ENCODE measurements at places on chromosomes 4 and X.
A peak's percentile ranks its signal among the peaks of the same experiment; 100 is the strongest.

DNA sequence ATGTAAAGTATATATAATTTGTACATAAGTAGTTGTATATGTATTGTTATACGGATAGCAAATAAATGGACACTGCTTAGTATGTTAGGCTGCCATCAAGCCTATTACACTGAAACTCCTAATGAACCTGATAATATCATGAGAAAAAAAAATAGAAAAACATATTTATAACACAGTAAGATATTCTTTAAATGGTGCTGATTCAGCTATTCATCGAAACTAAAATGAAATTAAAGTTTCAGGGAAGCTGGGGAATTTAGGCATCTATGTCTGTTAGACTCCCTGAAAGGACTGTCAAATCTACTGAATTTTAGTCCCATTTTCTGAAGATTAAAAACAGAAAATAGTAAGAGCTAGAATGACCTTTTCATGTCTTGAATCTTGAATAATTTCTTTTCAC lies 647.1 kb upstream of the PABPC4L start:
- DNase-seq, result no peak

DNA sequence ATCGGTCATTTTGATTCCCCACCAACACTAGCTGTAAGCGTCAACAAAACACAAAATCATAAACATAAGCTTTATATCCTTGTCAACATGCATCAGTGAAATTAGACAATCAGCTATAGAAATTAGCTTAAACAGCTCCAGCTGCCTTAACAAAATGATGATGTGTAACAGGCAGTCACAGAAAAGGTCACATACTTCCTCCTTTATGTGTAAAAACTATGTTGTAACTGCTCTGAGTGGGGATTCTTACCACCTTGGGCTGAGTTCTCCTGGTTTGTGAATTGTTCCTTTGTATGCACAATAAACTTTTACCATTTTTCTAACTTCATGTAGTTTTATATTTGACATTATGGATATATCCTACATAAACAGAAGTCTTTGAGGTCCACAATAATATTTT lies 73.9 kb upstream of the MAP9 start:
- DNase-seq, result no peak

GRCh38 chr4:79651456-79651855 lies 243.4 kb upstream of the GK2 start:
- no peak for DNase-seq

DNA sequence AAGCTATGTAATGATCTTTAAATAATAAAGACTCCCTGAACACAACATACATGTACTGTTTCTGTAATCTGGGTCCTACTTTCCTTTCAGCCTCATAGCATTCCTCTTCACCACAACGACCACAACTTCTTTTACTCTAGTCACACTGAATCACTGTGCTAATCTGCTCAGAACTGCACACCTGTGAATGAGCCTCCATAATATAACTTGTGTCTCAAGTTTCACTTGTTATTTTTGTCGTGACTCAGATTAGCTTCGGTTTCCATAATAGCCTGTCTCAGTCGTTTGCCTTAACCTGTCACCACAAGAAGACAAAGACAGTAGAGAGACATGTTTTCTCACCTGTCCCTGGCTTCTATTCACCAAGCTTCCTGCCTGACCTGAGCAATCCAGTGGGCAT lies 61.8 kb downstream of the MAGED1 start:
- no peak for DNase-seq

- no peak for DNase-seq
Observed at GRCh38 chr4:85448906-85449890, 25.8 kb upstream of the ARHGAP24 start.

DNA sequence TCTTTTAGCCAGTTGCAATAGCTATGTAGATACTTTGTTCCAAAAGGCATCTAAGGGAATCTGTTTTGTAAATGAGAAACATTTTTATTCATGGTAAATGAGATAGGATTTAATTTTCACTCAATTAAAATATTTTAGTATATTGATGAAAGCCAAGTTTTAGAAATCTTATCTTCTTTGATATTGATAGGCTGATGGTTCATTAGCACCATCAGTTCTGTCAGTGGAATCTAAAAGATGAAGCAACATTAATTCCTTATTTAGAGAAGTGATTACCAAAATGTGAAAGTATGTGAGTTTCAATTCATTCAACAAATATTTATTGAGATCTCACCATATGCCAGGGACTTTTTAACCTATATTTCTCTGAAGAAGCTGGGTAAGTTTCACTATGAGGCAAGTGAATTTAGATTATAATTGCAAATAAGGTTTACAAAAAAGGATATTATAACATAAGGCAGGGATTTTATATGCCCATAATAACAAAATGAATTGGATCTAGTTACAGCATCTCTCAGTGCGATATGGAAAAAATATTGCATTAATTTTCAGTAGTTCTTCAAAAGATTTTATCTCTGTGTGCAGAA lies 79.3 kb downstream of the GABRB1 start:
- no peak for DNase-seq

GRCh38 chr4:108359130-108359985 lies 190.6 kb upstream of the LEF1 start:
- DNase-seq, result no peak

- no peak for DNase-seq
Observed at GRCh38 chrX:40460926-40461325, 119.8 kb upstream of the ATP6AP2 start.

DNA sequence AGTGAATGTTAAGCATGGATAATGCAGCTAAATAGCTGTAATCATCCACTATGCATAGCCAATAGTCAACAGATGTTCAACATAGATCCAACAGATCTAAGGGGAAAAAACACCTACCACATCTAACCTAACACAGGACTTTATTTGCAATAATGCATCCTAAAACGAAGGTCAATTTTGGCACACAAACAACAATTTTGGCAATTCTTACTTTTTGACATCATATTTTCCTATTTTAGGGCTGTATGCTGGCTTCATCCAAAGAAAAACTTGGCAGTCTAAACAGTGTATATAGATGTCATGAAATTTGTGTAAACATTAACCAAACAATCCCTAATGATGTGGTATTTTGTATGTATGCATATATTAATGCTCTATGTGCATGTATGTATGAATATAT lies 33.2 kb downstream of the UNC5C start:
- no peak for DNase-seq

GRCh38 chr4:120720354-120720934 lies 202.1 kb downstream of the PRDM5 start:
- DNase-seq, result no peak

- DNase-seq, result no peak
Observed at GRCh38 chr4:82652062-82652461, 90.3 kb upstream of the TMEM150C start.

- no peak for DNase-seq
Observed at GRCh38 chr4:14925471-14925870, 76.8 kb upstream of the CPEB2 start.

GRCh38 chrX:79336869-79337815 lies 30.0 kb downstream of the ITM2A start:
- no peak for DNase-seq

DNA sequence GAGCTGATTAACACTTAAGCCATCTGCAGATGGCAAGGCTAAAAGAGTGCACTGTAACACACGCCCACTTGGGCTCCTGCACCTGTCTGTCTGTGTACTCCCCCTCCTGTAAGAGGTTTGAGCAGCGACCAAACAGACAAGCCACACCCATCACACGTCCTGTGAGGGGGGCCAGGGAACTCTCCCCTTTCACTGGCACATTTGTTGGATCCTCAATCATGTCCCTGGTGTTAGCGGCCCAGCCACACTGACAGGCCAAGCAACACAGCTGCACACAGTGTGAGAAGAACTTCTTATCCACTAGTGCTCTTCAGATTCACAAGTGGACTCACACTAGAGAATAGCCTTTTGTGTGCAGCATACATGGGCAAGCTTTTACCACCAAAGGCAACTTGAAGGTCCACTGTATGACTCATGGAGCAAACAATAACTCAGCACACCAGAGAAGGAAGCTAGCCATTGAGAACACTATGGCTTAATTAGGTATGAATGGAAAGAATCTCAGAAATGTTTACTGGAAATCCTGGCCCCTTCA lies 29.1 kb upstream of the UTP14A start:
- no peak for DNase-seq

DNA sequence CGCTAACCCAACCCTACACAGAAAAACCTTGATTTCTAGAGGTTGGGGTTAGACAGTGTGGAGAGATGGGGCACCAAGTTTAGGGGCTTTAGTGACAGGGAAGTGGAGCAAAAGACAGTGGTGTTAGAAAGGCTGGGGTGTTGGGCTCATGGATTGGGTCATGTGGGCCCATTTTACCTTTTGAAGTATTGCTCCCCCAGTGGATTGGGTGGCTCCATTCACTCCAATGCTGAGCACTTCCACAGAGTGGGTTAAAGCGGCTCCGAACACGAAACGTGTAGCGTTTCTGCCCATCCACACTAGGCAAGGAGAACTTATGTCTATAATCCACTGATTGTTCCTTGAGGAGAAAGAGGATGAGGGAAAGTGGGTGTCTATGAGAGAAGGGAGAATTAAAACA lies 2.3 kb downstream of the IL2RG start:
- DNase-seq, result no peak

DNA sequence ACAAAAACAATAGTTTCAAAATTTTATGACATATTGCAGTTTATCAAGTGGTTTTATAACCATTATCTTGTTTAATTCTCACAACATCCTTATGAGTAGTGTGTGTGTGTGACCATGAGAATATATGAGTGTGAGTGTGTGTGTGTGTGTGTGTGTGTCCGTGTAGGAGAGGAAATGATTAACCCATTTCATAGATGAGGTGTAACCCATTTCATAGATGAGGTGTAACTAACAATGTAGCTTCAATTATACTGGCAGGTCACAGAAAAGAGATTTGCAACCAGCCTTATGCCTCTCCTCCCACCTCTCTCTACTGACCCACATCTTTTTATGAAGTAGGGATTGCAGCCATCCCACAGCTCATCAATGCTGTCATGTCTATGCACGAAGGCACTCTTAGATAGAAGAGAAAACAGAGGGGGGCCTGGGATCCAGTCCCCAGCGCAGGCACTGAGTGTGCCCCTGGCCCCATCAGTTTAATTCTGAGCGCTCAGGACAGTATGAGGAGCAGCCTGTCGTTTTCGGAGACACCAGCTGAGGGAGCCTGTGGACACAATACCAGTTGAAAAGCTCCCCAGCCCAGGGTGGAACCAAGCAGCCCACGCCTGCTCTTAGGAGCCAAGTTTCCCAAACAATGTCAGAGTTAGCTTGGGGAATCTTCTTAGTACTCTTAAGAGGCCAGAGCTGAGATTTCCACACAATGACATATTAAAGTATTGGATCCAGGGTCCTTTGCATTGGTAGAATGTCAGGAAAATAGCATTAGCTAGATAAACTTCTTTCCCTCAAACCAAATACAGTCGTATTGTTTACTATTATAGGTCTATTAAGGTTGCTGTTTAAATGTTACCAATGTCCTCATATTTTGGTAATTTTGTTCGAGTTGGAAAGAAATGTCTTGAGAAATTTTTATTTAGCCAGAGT lies 88.6 kb downstream of the PALLD start:
- peak; percentile 71 for DNase-seq

DNA sequence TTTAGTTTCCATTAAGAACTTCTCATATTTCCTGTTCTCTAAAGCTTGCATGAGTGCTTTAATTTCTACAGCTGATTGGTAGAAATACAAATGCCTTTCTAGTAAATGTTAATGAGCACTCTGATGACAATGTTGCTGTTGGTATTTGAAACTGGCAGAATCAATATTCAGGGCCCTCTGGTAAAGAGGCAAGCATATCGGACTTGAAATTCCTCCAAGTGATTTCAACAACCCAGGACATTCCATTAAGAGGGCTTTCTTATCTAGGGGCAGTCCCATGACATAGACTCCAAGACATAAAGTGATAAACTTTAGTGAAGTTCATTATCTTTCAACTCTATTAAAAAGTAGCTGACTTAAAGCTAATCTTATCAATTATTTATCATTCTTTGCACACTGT lies 83.1 kb upstream of the VCX start:
- DNase-seq, result no peak

GRCh38 chr4:7461230-7461629 lies 26.5 kb upstream of the PSAPL1 start:
- DNase-seq, result no peak

DNA sequence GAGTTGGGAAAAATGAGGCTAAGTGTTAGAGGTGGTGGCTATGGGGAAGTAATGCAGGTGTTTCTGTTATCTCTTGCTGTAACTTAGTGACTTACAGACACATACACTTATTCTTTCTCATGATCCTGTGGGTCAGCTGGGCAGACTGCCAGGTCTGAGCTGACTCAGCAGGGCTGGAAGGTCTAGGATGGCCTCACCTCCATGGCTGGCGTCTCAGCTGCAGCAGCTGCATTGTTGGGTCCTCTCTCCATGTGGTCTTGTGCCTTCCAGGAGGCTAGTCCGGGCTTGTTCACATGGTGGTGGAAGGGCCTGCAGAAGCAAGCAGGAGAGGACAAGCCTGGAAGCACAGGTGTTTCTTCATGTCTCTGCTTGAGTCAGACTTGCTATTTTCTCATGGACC lies 172.7 kb downstream of the NHS start:
- DNase-seq, result no peak

DNA sequence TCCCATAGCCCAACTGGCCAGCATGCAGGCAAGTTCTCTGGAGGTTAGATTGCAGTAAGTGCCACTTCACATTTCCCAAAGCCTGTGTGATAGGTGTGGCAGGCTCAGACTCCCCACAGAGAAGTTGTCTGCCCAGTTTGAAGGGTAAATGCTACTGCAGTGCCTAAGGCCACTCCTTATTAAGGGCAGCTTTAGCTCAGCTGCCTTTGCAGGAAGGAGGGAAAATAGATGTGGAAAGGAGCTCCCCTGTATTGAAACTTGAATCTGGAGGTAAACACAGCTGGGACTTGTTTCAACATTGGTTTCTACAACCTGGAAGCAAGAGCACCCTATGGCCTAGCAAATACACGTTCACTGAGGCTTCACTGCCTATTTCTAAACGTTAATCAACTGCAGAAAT lies 22.4 kb downstream of the NEXMIF start:
- no peak for DNase-seq

GRCh38 chrX:23557070-23557469 lies 110.2 kb upstream of the PRDX4 start:
- DNase-seq, result no peak

Measured in thoracic aorta (tissue), 2 donors.